T47D (cell line): ENCODE measurements at places on chromosomes 12 and 14.

DNA sequence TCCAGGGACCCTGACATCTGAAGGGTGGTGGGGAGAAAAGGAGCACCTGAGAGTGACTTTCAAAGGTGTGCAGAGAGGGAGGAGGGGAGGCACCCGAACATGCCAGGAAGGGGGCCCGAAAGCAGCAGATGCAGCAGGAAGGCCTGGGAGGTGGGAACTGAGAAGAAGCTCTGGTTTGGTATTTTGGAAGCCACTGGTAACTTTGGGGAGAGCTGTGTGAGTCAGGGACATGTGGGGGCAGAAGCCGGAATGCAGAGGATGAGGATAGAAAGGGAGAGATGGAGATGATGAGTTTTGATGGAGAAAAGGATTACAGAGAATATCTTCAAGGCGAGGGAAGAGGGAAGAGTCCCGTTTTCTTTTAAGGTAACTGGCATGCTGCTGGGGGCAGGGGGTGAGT, 50.1 kb downstream of the NRXN3 start:
- DNase-seq = no peak

GRCh38 chr14:92988786-92989755, 66.1 kb downstream of the CHGA start:
- DNase-seq = no peak

GRCh38 chr14:22559041-22559440, 30.0 kb downstream of the DAD1 start:
- no peak for DNase-seq

DNA sequence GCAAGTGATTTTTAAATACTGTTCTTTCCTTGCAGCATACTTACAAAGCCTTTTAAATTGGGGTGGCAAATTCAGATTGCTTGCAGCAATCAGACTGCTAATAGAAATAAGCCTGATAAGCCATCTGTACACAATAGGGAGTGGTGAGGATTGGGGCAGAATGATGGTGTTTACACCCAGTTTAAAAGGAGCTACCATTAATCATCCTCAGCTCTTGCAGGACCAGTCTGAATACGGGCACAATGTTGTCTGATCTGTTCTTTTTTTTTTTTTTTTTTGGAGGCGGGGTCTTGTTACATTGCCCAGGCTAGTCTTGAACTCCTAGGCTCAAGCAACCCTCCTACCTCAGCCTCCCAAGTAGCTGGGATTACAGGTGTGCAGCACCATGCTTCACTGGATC, 50.1 kb upstream of the REP15 start:
- no peak for DNase-seq

DNA sequence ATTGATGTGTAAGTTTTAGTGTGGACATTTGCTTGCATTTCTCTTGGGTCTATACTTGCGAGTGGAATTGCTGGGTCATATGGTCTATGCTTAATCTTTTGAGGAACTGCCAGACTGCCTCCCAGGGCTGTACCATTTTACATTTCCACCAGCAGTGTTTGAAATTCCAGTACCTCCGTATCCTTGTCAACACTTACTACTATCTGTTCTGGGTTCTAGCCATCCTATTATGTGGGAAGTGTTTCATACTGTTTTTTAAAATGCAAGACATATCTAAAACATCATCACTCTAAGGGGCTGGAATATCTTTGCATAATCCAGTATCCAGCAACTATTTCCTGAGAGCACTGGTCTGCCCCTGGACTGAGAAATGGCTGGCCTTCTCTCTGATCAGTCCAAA, 80.2 kb upstream of the RIN3 start:
- no peak for DNase-seq

GRCh38 chr14:76595266-76595665, 166.0 kb upstream of the VASH1 start:
- no peak for DNase-seq

DNA sequence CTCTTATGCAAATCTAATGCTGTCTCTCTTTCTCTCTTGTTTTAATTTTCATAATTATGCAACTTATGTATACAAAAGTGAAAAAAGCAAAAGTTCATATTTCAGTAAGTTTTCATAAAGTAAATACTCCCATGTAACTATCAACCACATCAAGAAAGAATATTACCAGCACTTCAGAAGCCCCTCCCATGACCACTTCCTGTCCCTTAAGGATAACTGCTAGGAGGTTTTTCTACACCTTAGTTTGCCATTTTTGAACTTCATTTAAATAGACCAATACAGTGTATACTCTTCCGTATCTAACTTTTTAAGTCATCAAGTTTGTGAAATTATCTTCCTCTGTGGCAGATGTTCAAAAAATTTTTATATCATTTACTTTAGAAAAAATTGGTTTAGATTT, 547 bp upstream of the OR4K15 start:
- no peak for DNase-seq

- no peak for DNase-seq
These were observed 62.3 kb downstream of the NIN start for GRCh38 chr14:50768680-50769079.

GRCh38 chr12:57119294-57120085, 8.3 kb upstream of the STAT6 start:
- DNase-seq = no peak

DNA sequence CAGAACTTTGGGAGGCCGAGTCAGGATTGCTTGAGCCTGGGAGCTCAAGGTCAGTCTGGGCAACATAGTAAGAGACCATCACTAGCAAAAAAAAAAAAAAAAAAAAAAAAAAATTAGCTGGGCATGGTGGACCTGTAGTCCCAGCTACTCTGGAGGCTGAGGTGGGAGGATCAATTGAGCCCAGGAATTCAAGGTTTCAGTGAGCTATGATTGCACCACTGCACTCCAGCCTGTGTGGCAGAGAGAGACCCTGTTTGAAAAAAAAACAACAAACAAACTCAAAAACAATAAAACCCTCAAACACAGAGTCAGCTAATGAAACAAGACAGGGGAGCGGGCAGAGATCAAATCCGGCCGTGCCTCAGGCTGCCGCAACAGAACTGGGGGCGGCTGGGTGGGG, 41.7 kb upstream of the DLK1 start:
- no peak for DNase-seq

- DNase-seq = no peak
These were observed 36.4 kb downstream of the TMTC2 start for GRCh38 chr12:82723093-82723492.

- DNase-seq = no peak
These were observed 25.2 kb downstream of the DDX51 start for GRCh38 chr12:132118876-132119275.

- DNase-seq = no peak
These were observed 162.1 kb downstream of the ADCK1 start for GRCh38 chr14:77961847-77962580.

DNA sequence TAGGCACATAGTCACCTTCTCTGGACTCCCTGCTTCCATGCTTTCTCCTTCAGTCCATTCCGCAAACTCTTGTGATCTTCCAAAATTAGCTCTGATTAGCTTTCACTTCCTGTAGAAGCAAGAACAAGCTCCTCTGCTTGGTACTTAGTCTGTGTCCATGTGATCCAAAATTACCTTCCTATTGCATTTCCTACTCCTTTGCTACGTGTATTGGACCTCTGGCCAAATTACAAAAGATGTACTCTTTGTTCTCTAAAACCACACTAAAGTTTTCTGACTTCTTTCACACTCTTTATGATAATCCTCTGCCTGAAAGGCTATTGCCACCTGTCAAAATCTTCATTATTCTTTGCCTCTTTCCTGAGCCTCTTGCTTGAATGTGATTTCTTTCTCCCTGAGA, 786 bp upstream of the TSFM start:
- no peak for DNase-seq

- no peak for DNase-seq
These were observed 102.8 kb downstream of the TGFB3 start for GRCh38 chr14:75879031-75879430.

DNA sequence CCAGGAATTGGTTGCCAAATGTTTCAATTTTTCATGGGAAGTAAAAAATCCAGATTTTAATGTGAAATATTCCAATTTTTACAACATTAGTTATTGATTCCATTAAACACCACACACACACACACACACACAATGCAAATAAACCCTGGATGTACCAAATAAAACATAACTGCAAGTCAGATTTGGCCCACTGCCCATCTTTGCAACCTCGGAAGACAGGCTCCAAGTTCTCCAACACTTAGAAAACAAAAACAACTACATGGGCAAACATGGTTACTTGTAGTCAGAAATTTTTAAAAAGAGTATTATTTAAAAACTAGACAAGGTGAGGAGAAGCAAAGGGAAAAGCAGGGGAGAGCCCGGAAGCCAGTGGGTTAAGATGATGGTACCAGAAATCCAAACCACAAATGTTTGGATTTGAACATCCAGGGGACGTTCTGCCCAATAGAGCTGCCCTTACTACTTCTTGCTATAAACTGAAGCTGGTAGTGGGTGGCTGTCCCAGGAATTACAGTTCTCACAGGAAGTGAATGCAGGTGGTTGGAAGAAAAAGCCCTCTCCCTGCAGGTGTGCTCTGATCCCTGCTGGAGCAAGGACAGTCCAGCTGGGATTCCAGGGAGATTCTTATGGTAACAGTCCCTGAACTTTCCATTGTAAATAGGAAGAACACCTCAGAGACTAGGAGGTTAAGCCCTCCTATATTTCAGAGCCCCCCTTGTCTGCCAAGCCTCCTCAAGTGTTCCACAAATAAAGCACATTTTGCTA, 111.7 kb downstream of the SLC25A21 start:
- peak; percentile 54 for DNase-seq

- DNase-seq = no peak
These were observed 26.7 kb upstream of the CFAP54 start for GRCh38 chr12:96462571-96463280.

DNA sequence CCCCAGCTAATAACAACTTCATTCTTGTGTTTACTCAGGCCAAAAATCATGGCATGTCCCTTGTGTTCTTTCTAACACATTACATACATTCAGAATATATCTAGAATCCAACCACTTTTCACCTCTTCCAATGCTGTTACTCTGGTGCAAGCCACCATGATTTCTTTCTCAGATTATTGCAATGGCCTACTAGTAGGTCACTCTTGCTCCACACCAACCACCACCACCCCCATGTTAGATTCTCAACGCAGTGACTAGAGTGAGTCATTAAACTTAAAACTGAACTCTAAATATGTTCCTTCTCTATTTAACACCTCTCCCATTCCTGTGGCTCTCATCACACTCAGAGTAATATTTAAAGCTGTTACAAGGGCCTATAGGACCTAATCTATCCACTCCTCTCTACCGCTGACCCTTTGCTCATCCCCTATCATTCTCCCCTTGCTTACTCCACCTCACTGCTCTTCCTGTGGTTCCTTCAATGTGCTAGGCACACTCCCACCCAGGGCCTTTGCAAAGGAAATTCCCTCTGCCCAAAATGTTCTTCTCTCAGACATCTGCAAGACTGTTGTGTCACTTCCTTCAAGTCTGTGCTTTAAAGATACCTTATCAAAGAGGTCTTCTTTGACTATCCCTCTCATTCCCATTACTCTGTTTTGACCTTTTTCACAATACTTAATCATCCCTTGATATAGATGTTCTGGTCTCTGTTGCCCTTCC, 6.6 kb downstream of the RTN1 start:
- no peak for DNase-seq

- no peak for DNase-seq
These were observed 134.1 kb upstream of the OTX2 start for GRCh38 chr14:56944397-56944796.

DNA sequence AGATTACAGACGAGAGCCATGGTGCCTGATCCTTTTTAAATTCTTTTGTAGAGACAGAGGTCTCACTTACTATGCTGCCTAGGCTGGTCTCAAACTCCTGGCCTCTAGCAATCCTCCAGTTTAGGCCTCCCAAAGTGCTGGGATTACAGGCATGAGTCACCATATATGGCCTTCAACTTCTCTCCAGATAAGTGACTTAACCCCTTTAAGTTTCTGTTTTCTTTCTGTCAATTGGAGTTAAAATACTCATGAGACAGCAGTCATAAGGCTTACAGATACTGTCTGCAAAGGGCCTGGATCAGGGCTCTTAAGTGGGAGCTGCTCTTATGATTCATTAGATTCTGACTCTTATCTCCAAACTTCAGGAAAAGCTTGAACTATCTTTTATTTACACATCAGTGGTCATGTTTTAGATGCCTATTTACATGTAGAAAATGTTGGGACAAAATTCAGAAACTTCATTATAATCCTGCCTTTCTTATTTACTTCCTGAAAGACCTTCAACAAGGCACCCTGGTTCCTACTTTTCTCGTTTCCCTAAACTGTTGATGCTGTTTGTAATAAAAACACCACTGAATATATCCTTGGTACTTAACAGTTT, 271.5 kb upstream of the TBX3 start:
- DNase-seq = no peak

- peak; percentile 51 for DNase-seq
These were observed 11.8 kb upstream of the POLR3B start for GRCh38 chr12:106345746-106346145.

- no peak for DNase-seq
These were observed 12.6 kb upstream of the MEG3 start for GRCh38 chr14:100813291-100813690.

- DNase-seq = no peak
These were observed 1.0 kb downstream of the IRF9 start for GRCh38 chr14:24162093-24162492.

DNA sequence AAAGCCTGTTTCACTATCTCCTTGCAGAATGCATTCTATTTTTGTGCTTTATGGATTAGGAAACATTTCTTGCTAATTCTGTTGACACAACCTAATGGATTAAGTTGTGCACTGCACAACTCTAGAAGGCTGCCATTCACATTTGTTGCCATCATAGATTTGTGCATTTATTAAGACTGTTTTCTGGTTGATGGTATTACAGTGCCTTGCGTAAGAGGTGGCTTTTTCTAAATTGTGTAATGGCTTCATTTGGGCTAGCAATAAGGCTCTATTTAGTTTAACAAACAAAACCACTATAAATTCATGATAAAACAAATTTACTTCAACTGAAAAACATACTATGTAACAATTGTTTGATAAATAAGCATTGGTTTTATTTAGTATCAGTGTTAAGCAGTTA, 175.9 kb downstream of the TRHDE start:
- no peak for DNase-seq

DNA sequence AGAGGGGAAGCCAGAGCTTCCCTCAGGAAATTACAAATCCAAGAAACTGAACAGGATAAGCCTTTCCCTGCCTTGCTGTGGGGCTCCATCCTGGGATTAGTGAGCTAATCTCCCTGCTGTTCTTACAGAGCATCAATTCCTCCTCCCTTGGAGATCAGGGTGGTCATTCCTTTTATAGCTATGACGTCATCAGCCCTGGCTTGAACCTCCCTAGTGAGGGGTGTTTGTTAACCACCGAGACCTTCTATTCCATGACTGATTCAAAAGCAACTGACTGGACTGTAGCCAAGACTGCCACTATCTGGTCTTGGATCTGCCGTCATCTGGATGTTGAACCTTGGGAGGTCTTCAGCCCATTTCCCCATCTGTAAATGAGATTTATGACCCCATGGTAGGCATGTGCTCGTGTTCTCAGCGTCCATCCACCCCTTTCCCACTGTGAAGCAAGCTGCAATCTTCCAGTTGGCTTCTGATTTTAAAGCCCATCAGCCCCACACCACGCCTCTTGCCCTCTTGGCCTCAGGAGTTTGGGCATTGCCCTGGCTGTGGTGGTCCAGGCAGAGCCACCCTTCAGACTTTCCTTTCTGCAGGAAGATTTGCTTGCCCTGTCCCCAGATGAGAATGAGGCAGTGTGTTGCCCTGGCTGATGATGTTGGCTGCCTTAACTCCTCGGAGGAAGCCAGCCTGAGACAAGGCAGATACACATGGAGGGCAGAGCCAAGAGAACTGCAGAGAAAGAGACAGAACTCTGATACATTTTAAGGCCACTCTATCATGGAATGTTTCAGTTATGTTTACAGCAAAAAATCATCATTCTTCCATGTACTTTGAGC, 59.6 kb upstream of the ACTN1 start:
- DNase-seq = no peak

GRCh38 chr12:100128512-100128908, 14.2 kb downstream of the BLTP3B start:
- DNase-seq = peak; percentile 68
